Sciatic nerve (tissue), 2 donors: ENCODE measurements at places on chromosomes 2 and 18. TPM values are rescaled to one million over a fixed set of nuclear protein-coding genes. Genes with fewer than 3 reads are reported as not detected.

GRCh38 chr2:111017034-111017622 lies 103.6 kb upstream of the BCL2L11 start:
- DNase-seq = no peak

- peak; percentile 33 for DNase-seq
Observed at GRCh38 chr2:20488201-20488641, 41.3 kb downstream of the RHOB start.

DNA sequence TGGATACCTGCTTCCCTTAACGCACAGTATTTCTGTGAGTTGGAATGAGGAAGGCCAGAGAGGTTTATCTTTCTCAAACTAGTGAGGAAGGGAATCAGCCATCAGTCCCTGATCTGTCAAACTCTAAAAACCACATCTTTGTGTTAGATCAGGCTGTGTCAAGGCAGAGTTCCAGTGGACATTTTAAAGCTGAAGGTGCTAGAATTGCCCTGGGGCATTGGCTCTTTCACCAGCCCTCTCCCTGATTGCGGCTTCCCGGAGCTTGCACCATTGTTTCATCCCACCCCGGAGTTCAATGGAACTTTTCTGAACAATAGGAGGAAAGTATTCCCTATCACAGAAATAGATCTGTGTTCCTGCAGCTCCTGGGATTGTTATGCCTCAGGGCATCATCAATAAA lies 110.2 kb downstream of the RNF144A start:
- DNase-seq = peak; percentile 5

The RBM45 gene
- 14.7 TPM for total RNA-seq

- DNase-seq = no peak
Observed at GRCh38 chr2:7803515-7803914, 878.3 kb upstream of the ID2 start.

The CYTIP gene
- total RNA-seq = 22.8 TPM

DNA sequence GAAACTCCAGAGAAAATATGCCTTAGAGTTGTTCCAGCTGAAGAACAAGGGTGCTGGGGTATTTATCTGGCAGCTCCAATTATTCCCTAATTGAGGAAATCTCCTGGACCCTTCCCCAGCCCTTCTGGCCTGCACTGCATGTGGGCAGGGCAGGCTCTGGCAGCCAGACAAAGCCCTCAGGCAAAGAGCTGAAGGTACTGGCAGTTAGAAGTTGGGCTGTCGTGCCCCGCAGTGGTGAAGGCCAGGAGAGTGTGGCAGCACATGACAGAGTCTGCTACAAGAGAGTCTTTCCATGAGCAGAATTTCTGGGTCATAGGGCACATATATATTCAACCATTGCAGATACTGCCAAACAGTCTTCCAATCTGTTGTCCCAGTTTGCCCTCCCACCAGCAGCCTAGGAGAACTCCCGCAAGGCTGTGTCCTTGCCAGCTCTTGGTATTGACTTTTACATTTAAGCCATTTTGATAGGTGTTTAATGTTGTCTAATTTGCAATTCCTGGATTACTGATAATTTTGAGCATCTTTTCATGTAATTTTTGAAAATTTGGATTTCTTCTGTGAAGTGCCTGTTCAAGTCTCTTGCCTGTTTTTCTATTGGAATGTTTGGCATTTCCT lies 26.6 kb downstream of the ONECUT2 start:
- no peak for DNase-seq

The MAP2 gene
- total RNA-seq = 41.9 TPM

GRCh38 chr18:12271376-12272235 lies 17.4 kb downstream of the CIDEA start:
- peak; percentile 85 for DNase-seq

- no peak for DNase-seq
Observed at GRCh38 chr2:240809276-240809675, 10.7 kb downstream of the KIF1A start.

GRCh38 chr2:129733041-129733440 lies 246.4 kb upstream of the RAB6C start:
- DNase-seq = no peak

The ZNF804A gene
- total RNA-seq = 0.13 TPM

The CBLN2 gene
- total RNA-seq = not detected

- no peak for DNase-seq
Observed at GRCh38 chr2:28411956-28412609, 19.4 kb downstream of the FOSL2 start.

- DNase-seq = peak; percentile 63
Observed at GRCh38 chr2:148812306-148812705, 62.7 kb upstream of the KIF5C start.

GRCh38 chr2:235706506-235706905 lies 212.7 kb downstream of the AGAP1 start:
- no peak for DNase-seq

DNA sequence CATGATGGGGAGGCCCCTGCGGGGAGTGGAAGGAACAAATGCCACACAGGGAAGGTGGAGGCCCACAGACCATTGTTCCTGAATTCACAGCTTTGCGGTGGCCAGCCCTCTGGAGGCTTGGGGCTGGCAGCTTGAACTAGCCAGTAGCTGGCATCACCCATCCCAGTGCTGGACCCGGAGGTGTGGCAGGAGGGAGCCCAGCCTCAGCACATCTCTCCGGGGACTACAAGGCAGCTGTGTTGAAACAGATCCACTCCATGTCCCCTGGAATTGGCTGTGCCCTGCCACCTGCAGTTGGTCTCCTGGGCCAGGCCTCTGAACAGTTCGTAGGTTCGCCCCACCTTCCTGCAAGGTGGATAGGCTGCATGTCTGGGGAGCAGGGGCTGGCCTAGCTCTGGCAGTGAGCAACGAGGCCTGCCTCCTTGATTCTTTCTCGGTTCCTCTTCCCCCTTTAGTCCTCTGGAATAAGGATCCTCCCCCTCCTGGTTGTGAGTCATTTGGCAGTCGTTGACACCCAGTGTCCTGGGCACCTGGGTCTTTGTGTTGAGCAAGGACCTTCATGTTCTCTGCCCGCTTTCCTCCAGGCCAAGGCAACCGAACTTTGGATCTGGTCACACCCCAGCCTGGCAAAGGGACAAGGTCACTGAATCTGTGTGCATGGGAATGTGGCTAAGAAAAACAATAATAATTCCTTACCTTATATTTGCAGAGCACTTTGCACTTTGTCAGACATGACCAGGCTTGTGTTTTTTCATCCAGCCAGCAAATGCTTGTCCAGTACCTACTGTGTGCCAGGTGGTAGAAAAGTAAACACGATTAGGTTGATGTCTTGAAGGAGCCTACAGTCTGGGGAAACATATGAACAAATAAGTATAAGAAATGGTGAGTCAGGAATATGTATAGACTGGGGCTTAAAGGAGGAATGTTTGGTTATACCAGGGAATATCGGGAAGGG lies 55.0 kb upstream of the MCFD2 start:
- DNase-seq = no peak

The DNPEP gene
- 41.8 TPM for total RNA-seq

DNA sequence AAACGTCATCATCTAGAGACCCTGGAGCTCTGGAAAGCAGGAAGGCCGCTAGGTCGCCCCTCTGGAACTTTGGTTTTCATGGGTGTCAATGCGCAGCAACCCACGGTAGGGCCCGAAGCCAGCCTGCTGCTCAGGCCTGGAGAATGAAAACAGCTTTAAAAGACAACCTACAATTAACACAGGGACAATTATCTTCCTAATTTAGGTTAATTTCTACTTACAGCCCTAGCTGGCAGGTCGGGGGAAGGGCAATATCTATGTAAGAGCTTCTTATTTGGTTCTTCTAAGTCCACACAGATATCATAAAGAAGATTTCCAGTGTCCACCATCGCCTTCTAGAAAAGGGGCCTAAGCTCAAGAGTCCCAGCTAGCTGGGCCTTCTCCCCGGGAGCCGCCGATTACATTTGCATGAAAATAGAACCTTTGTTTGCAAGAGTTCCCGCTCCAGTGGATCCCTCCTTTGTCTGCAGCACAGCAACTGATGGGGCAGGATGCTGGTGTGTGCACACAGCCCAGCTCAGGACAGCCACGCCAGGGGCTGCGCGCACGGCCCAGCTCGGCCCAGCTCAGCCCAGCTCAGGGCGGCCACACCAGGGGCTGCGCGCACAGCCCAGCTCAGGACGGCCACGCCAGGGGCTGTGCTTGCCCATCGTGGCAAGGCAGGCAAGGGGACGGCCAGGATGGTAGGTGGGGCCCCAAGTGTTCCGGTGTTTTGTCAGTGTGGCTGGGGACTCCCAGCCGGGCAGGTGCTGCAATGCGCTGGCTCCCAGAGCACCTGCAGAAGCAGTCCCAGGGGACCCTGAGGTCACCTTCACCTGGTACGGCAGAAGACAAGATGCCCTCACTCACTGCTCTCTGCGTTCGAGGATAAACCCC lies 109.1 kb downstream of the HDAC4 start:
- peak; percentile 55 for DNase-seq

DNA sequence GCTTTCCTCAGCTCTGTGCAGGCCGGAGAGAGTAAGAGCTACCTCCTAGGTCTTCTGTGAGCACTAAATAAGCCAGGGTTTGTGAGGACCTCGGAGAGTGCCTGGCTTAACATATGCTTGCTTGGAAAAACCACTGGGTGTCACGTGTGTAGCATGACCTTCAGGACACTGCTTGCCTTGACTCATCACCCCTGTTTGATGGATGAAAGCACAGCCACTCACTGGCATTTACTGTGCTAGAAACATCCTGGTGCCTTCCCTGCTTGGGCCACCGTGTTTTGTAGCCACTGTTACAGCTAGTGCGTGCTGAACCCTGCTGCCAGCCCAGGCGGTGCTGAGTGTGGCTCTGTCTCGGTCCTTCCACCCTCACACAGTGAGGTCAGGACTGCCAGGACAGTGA lies 34.8 kb upstream of the ITM2C start:
- DNase-seq = no peak

The SAG gene
- total RNA-seq = not detected

DNA sequence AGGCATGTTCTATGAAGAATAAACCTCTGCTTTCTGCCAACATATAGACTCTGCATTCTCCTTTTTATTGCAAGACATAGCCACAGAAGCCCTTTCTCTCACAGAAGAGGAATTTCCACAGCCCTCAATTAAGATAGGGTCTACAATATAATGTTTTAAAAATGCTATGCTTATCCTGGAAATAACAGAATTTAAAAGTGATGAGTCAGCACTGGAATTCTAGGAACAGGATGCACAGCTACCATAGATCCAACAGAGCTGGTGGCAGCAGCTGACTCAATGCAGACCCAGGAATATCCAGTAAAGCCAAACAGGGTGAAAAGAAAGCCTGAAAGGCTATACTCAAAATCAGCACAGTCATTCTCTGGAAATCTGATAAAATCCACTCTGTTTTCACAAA lies 866.9 kb downstream of the TRIB2 start:
- no peak for DNase-seq

GRCh38 chr18:24395049-24395795 lies 2.4 kb downstream of the OSBPL1A start:
- no peak for DNase-seq

The BUB1 gene
- 0.27 TPM for total RNA-seq
